ENCODE measurements at places on chromosomes 2 and 18.

- DNase-seq: peak; percentile 89
Measured at GRCh38 chr2:101251844-101252407, 760 bp upstream of the CNOT11 start.

GRCh38 chr2:234686088-234686890 lies 189.4 kb upstream of the ARL4C start:
- DNase-seq: no peak

DNA sequence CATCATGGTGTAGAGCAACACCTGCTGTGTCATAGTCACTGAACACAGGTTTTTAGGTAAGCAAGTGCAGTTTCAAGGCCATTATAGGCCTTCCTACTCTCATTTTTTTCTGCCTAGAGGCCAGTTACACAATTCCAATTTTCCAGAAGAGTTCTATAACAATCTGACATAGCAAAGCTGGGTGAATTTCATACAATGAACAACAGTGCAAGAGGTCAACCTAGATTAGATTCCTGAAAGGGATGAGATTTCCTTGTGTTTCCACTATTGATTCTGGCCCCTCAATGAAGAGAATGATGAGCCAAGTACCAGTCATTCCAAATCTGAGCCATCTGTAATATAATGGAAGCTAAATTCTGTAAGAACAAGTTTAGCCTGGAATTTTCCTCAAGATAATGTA lies 15.3 kb upstream of the CD28 start:
- no peak for DNase-seq

DNA sequence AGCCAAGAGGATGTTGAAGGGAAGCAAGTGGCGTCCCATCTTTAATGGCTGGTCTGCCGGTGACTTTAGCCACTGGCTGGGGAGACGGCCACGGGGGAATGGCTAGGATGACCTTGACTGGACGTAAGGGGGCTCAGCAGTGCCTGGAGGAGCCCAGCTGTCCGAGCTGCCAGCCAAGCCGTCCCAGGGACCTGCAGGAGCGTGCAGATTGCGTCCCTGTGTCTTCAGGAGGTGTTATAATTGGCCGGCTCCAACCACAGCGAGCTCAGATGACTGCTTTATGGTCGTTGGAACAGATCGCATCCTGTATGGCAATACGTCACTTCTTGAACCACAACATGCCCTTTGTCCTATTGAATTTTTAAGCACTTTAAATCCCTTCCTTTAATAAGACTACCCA lies 204.6 kb downstream of the EIPR1 start:
- DNase-seq: no peak

GRCh38 chr2:26067980-26068507 lies 34.2 kb downstream of the RAB10 start:
- no peak for DNase-seq

GRCh38 chr18:10265560-10266333 lies 188.7 kb upstream of the APCDD1 start:
- DNase-seq: peak; percentile 91

GRCh38 chr2:121408641-121409040 lies 122.0 kb upstream of the RNU4ATAC start:
- no peak for DNase-seq

DNA sequence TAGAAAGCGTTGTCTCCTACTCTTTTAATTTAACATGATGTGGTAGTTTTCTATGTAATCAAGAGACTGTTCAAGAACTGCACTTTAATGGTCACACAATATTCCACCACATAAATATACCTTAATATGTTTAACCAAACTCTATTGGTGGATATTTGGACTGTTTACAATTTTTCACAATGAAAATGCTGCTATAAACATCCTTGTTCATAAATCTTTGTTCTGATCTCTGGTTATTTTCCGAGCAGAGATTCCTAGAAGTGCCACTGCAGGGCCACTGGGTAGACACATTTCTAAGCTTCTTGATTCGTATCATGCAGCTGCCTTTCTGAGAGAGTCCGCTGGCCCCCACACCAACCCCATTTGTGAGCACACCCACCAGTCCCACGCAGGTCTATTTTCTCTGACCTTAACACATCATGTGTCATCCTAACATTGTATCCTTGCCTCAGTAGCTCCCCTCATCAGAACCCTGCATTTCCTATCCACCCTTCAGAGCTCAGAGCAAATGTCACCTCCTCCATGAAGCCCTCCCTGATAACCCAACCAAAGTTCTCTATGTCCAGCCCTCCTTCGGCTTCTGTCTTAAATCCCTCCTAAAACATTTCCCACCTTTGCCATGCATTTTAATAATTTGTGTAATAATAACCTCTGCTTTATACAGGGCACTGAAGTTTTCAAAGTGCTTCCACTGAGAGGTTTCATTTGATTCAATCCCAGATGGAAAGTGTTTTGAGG lies 26.6 kb downstream of the KCNK3 start:
- DNase-seq: no peak

- no peak for DNase-seq
Measured at GRCh38 chr2:134336352-134336751, 82.5 kb downstream of the MGAT5 start.

DNA sequence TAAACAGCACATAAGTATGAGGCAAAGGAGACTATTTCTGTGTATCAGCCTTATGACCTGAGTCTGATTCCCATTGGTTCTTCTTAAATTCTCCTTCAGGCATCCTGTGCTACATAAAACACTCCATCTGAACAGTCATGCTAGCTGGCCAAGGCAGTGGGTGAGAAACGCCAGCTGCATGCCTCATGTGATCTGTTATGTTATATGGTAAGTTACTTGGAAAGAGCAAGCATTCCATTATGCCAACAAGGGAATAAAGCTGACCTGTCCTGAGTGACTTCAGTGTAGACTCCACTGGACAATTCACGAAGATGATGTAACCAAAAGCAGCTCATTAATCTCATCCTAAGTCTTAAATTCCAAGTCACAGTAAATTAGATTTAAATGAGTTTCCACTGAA lies 216.5 kb upstream of the FN1 start:
- no peak for DNase-seq

GRCh38 chr2:173989884-173990215 lies 24.7 kb upstream of the SP3 start:
- no peak for DNase-seq

GRCh38 chr2:3128786-3129185 lies 248.8 kb downstream of the EIPR1 start:
- DNase-seq: no peak
